Effector CD4-positive, alpha-beta T cell (primary cell): ENCODE measurements at places on chromosomes 12 and 14.

GRCh38 chr14:32627545-32628298, 298.6 kb downstream of the AKAP6 start:
- no peak for DNase-seq

DNA sequence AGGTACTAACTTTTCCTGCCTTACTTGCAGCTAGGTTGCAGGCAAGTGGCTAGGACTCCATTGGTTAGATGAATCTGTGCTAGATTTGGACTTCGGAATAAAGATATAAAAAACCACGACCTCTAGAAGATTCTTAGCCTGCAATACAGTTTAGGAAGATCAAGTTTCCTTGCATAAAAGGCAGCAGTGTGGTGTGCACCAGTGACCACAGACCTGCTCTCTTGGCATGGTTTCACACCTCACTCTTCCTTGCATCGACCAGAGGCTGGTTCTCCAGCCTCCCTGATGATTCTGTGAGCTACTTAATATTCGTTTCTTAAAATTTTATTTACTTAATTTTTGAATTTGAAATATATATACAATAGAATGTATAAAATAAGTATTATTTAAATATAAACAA, 9.8 kb downstream of the KLHDC1 start:
- no peak for DNase-seq

GRCh38 chr14:29773990-29774389, 153.7 kb downstream of the PRKD1 start:
- no peak for DNase-seq

GRCh38 chr12:41287500-41288141, 99.5 kb downstream of the PDZRN4 start:
- no peak for DNase-seq

DNA sequence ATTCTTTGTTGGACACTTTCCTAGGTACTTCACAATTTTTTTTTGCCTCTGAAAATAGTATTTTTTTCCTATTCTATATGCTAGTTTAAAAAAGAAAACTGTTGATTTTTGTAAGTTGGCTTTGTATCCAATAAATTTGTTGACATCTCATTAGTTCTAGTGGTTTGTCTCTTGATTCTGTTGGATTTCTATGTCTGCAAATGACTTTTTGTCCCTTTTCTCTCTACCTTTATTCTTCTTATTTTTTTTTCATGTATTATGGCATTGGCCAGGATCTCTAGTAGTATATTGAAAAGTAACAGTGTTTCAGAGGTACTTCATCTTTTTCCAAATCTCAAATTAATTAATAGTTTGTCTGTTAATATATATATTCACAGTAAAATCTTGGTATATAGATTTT, 59.1 kb upstream of the TSPAN11 start:
- no peak for DNase-seq

DNA sequence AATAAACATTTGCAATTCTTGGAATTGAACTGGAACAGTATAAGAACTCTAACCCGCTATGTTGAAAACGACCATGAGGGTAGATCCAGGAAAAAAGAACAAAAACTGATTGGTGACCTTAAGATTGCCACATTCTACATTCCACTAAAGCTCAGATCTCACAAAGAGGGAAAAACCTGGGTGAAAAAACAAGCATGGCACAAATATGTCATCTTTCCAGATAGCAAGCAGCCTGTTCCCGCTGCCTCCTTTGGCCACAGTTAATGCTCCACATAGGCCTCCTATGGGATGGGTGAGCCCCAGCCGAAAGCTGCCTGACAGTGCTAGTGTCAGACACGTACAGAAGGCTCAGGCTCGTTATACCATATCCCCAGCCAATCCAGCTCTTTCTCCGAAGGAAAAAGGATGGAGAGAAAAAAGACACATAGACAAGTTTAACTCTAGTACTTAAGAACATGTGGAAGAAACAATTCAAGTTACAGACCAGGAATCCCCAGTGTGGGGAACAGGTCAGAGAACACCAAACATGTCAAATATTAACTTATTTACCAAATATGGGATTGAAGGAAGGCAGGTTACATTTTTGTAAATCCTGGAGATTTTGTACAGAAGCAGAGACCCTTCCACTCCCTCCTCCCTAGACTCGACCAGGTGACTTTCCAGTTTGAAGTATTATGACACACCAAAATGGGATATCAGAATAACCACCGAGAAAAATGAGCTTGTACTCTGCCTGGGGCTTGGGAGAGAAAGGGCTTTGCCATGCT, 14.7 kb downstream of the LETMD1 start:
- no peak for DNase-seq

GRCh38 chr12:25069224-25069623, 120.3 kb upstream of the BCAT1 start:
- DNase-seq, result no peak

DNA sequence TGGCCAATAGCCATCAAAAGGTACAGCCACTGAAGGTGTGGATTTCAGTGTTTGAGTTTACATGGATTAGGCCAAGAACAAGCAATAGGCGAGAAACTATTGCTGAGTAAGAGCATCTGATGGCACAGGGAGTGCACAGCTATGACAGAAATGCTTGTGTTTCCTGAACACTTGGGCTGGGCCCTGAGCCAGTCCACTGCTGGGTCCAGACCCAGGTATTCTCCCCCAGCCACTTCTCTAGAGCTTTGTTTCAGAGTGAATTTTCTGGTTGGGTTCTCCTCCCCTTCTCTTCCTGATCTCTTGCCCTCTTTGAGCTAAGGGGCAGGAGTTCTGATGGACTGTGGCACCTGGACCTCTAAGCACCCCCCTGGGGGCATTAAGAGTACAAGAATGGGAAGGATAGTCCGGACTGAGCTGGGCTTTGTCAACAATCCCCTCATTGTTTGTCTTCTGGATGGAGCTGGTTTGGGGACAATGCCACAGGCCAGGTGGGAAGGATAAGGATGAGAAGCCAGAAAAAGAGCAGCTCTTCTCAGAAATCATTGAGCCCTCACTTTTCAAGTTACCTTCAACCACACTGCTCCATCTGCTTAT, 8.3 kb downstream of the HOXC5 start:
- no peak for DNase-seq

GRCh38 chr12:128337431-128338170, 70.6 kb downstream of the TMEM132C start:
- no peak for DNase-seq

DNA sequence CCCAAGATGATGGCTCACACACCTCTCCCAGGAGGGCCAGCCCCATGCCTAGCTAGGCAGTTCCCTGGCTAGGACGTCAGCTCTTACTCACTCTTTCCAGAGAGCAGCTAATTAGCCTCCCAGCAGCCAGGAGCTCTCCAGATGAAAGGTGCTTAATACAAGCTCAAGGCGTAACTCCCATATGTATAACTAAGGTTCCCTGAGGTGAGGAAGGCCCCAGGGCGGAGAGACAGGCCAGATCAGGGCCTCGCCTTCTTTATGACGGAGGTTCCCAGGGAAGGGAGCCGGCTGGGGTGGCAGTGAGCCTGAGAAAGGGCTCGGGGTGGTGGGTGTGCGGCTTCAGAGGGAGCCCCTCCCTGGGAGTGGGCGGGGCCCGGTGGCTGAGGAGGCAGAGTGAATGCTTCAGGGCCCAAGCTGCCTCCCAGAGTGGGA, 26.4 kb upstream of the ZFP36L1 start:
- DNase-seq, result peak; percentile 28

DNA sequence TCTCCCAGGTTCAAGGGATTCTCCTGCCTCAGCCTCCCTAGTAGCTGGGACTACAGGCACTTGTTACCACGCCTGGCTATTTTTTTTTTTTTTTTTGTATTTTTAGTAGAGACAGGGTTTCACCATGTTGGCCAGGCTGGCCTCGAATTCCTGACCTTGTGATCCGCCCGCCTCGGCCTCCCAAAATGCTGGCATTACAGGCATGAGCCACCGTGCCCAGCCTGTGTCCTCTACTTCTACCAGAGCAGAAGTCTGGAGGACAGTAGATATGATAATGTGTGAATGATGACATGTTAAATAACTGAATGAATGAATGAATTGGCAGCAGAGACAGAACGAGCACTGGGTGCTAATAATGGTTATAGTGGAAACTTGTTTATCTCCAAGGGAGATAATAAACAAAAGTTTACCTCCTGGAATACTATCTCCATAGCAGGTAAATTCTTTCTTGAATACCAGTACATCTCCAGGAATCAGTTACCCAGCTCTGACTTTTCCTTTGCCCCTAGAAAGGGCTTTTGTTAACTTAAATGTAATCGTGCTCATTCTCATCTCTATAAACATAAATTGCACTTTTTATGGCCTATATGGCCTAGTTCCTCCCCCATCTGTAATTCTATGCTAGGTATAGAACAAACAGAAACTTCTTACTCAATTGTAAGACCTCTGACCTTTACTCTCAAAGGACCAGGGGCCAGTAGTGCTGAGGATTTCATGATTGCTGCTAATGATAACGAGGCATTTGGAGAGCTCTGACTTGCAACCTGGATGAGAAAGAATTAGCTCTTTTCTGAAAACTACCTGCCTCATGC, 7.2 kb upstream of the LGALS3 start:
- no peak for DNase-seq

GRCh38 chr12:43880547-43880946, 44.7 kb downstream of the TMEM117 start:
- DNase-seq, result no peak

- no peak for DNase-seq
Measured at GRCh38 chr12:43287706-43288383, 264.2 kb downstream of the ADAMTS20 start.

- no peak for DNase-seq
Measured at GRCh38 chr12:111557271-111558106, 41.6 kb downstream of the ATXN2 start.

GRCh38 chr12:14280921-14281320, 84.6 kb upstream of the ATF7IP start:
- no peak for DNase-seq

- no peak for DNase-seq
Measured at GRCh38 chr14:24435192-24435810, 5.5 kb downstream of the KHNYN start.

DNA sequence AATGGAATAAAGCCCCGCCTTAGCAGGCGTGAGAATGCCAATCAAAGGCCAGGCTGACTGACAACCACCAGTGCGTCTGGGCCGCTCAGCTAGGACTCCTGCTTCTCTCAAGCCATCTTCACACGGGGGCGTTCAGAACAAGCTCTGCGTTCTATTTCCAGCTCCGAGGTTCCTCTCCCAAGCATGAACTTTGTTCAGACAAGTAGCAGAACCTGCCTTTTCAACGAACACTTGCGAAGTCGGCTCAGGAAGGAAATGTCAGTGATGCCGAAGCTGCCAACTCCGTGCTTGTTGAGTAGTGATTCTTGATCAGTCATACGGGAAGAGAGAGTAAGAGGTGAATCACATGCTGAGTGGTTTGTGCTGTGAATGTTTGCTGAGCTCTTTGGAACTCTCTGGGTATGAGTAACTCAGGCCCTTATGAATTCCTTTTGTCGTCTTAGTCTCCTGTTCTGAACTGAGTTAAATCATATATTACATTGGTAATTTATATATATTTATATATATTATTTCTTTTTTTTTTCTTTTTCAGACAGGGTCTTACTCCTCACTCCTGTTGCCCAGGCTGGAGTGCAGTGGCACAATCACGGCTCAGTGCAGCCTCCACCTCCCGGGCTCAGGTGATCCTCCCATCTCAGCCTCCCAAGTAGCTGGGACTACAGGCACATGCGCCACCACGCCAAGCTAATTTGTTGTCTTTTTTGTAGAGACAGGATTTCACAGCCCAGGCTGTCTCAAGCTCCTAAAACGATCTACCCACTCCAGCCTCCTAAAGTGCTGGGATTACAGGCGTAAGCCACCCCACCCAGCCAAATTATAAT, 29.4 kb upstream of the BCL7A start:
- DNase-seq, result no peak

- DNase-seq, result no peak
Measured at GRCh38 chr14:103535891-103536565, 7.0 kb downstream of the TRMT61A start.

DNA sequence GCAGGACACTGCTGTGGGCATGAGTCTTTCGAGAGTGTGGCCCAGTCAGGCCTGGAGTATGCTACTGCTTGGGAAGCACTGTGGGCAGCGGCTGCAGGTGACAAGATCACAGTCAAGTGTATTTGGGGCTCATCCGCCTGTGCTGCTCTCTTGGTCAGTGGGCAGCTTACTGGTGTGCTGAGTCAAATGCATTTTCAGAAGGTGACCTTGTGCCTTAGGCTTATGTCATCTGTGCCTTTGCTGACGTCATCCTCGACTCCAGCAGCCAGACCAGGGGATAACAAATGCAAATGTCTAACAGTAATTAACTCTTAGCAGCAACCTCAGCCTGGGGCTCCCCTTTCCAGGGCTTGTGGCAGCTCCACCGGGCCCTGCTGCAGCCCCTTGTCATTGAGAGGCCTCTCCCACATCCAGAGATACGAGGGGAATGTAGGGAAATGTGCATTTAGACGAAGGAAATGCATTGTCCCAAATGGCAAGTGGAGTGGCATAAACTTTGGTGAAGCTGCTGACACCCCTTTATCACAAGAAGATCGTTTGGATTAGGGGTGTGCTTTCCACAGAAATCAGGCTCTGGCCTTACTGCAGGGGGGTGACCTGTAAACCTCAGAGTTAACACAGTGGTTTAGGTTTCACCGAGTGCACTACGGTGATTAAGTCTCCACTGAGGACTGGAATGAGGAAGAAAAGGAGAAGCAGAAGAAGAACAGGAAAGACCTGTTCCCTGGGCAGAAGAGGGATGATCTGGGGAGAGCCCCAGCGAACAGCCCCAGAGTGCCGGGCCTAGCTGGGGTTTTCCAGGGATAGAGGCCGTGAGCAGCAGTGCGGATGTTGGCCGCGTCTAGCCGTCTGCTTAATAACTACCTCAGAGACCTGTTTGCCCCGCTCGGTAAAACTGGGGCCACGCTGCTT, 39.7 kb downstream of the PSMA6 start:
- no peak for DNase-seq

GRCh38 chr12:2647186-2647585, 147.6 kb upstream of the FKBP4 start:
- DNase-seq, result no peak

- DNase-seq, result no peak
Measured at GRCh38 chr12:112848338-112848715, 56.8 kb downstream of the RPH3A start.

DNA sequence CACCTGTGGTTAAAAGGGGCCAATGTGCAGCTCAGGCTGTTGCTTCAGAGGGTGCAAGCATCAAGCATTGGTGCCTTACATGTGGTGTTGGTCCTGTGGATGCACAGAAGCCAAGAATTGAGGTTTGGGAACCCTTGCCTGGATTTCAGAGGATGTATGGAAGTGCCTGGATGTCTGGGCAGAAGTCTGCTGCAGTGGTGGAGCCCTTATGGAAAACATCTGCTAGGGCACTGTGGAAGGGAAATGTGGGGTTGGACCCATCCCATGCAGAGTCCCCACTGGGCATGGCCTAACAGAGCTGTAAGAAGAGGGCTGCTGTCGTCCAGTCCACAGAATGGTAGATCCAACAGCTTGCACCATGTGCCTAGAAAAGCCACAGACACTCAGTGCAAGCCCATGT, 36.6 kb downstream of the PCNX1 start:
- no peak for DNase-seq
